ENCODE measurements at places on chromosomes 12 and 14.

DNA sequence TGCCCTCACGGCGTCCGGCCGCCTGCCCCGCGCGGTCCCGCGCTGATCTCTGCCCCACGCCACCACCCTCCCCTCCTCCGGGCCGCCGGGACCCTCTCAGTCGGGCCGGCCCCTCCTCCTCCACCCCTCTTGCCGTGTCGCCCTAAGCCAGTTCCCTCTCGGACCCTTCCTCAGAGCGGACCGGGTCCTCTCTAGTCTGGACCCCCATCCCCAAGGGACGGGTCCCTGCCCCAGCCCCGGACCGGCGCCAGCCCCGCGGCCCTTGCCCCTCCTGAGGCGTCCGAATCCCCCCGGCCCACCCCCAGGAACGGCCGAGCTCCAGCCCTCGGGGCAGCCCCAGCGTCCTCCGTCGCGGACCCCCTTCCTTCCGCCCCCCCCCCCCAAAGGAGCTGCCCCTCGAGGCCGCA, 485 bp downstream of the PPP4R4 start:
- DNase-seq: no peak

GRCh38 chr12:69698054-69698453, 1.0 kb downstream of the BEST3 start:
- DNase-seq: no peak

DNA sequence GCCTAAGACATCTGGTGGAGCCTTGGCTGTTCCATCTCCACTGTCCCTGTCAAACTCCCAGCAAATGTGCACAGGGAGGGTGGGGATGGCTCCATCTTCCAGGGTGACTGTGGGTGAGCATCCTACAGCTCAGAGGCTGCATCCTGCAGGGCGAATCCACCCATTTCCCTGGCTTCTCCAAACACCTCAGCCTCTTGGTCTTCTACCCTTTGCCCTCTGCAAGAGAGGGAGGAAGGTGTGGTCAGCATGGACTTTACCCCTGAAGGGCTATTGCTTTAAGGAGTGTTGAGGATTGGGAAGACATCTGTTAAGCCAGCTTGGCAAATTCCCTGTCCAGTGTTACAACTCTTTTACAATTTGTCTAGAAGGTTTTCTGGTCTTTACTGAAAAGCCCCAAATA, 23.1 kb upstream of the DGLUCY start:
- no peak for DNase-seq

GRCh38 chr12:48998497-48999353, 450 bp downstream of the DDN start:
- DNase-seq: no peak

DNA sequence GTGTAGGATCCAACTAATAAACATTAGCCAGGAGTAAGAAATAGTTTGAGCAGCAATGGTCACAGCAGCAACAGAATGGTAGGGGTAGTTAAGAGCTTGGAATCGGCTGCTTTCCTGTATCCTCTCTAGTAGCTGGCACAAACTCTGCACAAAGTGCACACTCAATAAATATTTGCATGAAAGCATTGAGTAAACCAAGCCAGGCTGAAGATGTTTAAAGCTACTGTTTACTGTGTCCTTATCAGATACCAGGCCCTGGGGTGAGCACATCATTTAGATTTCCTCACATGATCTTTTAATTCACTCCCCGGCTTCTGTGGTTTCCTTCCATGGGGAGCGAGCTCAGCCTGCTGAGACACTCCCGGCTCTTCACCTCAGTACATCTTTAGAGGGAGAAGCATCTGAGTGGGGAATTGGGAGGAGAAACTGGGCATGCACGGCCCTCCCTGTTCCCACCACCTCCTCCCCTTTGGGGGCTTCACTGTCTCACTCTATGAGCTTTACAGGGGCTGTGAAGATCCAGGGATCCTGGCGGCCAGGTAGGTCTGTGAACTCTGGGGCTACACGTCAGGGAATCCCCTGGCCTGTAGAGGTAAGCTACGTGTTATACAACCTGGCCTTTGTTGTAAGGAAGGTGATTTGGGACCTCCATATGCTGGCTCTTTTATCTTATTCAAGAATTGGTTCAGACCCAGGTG, 107.2 kb upstream of the VASH1 start:
- DNase-seq: no peak

DNA sequence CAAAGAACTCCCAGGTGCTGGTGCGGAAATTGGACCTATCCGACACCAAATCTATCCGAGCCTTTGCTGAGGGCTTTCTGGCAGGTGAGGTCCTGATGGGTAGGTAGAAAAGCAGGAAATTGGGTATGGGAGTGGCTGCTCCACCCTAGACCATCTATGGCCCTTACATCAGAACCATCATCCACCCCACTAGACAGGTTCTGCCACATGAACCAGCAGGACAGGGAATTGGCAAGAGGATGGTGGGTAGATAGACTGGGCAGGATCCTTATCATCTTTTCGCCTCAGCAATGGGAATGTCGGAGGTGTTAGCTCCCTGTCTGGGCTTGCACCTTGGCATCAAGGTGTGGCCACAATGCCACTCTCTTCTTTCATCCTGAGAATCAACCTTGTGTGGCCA, 23.5 kb downstream of the RDH12 start:
- DNase-seq: no peak

GRCh38 chr14:70755655-70756054, 53.7 kb downstream of the MAP3K9 start:
- DNase-seq: peak; percentile 70

DNA sequence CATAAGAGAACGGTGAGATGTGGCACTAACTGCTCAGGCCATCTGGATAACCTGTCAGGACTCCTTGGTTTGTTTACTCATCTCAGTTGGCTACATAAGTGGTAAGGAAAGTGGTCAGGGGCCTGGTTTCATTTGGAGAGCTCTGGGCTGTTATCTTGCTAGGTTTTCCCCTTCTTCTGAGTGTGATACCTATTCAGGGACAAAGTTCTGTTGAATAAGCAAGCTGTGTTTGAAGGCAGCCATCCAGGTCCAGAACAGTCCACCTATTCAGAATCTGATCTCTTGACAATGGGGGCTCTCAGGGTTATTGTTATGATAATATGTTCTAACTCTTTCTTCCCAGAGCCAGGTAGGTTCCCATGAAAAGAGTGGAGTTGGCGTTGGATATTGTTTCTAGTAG, 194.9 kb downstream of the PAH start:
- DNase-seq: no peak

- peak; percentile 50 for DNase-seq
These were observed 350.8 kb upstream of the STXBP6 start for GRCh38 chr14:25400607-25401206.

DNA sequence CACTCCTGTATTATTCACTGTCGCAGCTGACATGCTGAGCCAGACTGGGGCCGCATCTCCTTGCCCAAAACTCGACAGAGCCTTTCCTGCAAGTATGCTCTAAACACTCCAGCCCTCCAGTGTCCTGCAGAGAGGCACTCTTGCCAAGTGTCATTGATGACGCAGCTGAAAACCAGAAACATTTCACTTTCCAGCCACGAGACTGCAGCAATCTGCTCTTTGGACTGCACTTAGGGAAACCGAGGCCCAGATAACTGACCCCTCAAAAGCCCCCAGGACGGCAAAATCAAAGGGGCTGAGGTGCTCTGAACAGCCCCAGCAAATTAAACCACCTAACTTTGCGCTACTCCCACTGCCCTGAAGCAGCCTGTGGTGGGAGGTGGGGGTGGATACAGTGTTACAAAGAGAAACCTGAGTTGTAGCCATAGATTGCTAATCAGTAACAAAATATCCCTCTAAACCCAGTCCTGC, 2.6 kb downstream of the CCDC85C start:
- peak; percentile 35 for DNase-seq

GRCh38 chr12:176321-177181, 37.4 kb downstream of the SLC6A12 start:
- peak; percentile 96 for DNase-seq
